IMR-90 (cell line): ENCODE measurements at places on chromosomes 2 and 18. TPM values are rescaled to one million over a fixed set of nuclear protein-coding genes. Genes with fewer than 3 reads are reported as not detected.
A peak's percentile ranks its signal among the peaks of the same experiment; 100 is the strongest.

MARCHF4 gene
- total RNA-seq, result 2.3 and 3.1 TPM in 2 replicates

RAB1A gene
- total RNA-seq, result 114 and 127 TPM in 2 replicates

KIF1A gene
- total RNA-seq, result under 0.01 TPM in 1 of 2 replicates, not detected in the other

DNA sequence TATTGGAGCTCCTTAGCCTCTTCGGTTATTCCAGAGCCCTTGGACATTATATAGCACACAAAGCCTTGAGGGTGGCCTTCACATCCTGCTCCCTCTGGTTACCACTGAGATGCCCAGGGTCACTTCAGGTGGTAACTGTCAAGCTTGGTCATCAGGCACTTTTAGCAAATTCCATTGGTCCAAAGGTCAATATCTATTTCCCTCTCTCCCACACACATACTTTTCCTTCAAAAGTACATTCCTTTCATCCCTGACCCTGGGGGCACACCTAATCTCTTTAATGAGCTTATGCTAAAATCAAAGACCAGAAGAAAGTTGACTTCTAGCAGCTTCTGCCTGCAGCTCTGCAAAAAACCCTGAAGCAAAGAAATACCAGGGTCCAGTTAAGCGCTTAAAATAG is 172.0 kb upstream of the NRP2 start:
- DNase-seq, result no peak

DNA sequence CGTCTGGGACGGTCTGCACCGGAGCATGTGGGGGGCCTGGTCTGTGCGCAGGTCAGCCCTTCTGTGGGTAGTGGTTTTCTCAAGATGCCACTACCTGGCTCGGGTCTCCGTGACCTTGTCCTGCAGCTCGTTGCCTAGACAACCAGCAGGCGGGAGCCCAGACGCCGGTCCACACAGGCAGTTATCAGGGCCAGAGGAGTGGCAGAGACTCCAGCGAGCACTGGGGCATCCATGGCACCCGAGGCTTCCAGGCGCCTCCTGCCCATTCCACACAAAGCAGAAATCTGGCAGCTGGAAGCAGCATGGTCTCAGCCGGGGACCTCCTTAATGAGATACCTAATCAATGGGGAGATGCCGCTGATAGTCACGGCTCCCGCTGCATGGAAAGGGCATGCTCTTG is 156.1 kb downstream of the FAM210A start:
- DNase-seq, result no peak

- no peak for DNase-seq
These were observed 55.3 kb downstream of the RFTN2 start for GRCh38 chr2:197620133-197620532.

DNA sequence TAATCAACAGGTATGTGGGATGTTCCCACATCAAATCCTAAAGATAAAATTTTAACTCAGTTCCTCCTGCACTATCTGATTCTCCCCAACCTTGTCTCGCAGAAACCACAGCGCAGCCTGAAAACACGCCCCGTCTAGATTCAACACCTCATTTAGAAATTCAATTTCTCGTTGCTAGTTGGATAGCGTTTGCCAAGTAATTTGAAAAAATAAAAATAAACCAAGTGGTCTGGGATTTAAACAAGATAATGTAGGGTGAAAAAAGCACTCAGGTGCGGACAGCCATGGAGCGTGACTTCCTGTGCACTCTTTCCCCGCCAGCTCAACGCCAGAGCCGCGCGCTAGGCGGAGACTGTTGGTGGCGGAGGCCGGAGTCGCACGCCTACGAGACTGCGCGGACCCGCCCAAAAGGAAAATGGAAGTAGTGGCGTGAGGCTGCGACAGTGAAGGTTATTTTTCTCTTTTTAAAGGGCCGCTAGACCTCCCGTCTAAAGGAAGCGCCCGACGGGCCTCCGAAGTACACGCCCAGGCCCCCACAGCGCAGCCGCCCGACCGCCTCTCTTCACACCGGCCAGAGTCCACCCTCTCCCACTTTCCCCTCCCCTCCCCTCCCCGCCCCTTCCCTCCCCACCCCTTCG is 615 bp upstream of the CCNT2 start:
- no peak for DNase-seq

- DNase-seq, result no peak
These were observed 67.6 kb downstream of the AGAP1 start for GRCh38 chr2:235561450-235561849.

MC4R gene
- total RNA-seq, result 0.18 and 0.28 TPM in 2 replicates

DNA sequence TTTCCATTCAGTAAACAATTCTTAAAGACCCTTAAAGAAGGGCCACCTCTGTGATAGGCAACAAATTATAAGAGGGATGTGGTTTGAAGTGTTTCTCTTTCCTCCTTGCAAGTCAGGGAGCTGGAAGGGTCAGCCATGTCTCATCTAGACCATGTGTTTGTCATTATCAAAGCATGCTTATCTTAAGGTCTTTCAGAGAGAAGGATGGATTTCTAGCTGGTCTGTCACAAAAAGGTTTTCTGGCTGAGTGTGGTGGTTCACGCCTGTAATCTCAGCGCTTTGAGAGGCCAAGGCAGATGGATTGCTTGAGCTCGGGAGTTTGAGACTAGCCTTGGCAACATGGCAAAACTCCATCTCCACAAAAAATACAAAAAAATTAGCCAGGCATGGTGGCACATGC is 59.2 kb upstream of the PEX13 start:
- peak; percentile 71 for DNase-seq

- no peak for DNase-seq
These were observed 168.9 kb downstream of the ANTXR1 start for GRCh38 chr2:69181806-69182427.

SLC20A1 gene
- total RNA-seq, result 94.1 and 123 TPM in 2 replicates

DNA sequence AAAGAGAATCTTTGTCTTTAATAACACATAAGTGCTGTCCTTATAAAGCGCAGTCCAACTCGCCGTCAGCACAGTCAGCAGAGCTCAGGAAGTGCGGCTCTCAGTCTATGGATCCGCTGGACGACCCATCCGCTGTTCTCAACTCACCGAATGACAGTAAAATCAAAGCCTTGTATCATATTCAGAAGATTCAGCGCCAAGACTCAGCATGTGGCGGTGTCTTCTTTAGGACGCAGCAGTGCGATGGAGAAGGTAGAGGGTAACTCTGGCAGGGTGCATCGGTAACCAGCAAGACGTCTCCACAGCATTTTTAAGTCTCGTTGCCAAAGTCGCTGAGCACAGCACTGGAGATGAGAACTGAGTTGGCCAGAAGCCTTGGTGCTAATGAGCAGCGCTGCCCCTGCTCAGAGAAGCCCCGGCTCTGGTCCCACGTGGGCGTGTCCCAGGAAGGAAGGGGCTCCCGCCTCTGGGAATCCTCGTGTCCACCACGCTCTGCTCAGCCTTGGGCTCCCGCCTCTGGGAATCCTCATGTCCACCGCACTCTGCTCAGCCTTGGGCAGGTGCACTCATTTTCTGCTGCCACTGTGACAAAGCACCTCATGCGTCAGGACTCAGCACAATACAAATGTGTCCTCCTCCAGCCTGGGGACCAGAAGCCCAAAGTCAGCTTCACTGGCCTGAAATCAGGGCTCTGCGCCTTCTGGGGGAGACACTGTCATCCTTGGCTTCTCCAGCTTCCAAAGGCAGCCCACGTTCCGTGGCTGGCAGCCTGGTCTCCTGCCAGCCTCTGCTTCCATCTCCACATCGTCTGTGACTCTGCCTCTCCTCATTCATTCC is 238.0 kb upstream of the SALL3 start:
- no peak for DNase-seq

- no peak for DNase-seq
These were observed 256.6 kb upstream of the NCKAP5 start for GRCh38 chr2:133824869-133825268.

INPP4A gene
- 22.8 and 27.1 TPM in 2 replicates for total RNA-seq

CYP26B1 gene
- total RNA-seq, result not detected in 2 replicates

DNA sequence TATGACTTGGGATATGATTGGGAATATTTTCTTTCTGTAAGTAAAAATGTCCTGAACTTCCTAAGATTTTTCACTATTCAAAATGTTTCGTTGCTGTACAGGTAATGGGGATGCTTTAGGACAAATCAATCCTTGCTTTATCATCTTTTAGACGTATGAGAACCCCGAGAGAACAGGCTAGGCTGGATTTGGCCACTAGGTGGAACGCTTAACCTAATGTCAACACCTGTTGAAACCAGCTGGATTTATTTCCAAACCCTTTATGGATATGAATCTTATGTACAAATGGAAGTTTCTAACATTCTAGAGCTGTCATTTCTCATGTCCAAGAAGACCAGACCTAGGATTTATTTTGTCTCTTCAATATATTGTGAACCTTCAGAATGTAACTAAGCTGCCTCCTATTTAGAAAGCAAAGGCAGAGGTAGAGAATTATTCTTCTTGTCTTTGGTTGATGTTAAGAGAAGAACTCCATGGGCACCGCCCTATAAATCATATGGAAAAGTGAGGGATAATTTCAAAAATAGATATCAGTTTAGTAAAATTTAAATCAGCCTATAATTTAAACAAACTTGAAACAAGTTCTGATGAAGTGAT is 96.7 kb downstream of the PMAIP1 start:
- DNase-seq, result peak; percentile 57

DNA sequence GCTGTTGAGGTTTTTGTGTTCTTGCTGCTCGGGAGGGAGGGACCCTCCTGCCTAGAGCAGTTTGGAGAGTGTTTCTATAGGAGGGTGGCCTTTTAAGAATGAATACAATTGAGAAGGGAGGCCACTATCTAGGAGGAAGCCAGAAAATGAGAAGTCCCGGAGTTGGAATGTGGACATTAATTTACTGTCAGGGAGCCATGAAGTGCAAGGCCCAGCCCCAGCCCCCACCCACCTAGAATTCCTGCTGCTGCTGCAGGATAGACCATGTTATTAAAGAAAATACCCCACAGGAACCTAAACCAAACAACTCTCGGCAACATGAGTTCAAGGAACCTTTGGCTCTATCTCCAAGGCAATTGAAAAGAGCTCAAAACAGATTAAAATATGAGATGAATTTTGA is 46.0 kb downstream of the ZBTB7C start:
- DNase-seq, result no peak

- DNase-seq, result no peak
These were observed 48.8 kb downstream of the TMEM163 start for GRCh38 chr2:134669731-134670669.

- DNase-seq, result no peak
These were observed 7.8 kb downstream of the POLR1A start for GRCh38 chr2:86097913-86098312.

GALR1 gene
- total RNA-seq, result not detected in 2 replicates

OXER1 gene
- total RNA-seq, result not detected in 2 replicates

GPR35 gene
- 0.28 TPM in 1 of 2 replicates, not detected in the other for total RNA-seq

- DNase-seq, result no peak
These were observed 35.6 kb upstream of the FOSL2 start for GRCh38 chr2:28357055-28357454.

DNA sequence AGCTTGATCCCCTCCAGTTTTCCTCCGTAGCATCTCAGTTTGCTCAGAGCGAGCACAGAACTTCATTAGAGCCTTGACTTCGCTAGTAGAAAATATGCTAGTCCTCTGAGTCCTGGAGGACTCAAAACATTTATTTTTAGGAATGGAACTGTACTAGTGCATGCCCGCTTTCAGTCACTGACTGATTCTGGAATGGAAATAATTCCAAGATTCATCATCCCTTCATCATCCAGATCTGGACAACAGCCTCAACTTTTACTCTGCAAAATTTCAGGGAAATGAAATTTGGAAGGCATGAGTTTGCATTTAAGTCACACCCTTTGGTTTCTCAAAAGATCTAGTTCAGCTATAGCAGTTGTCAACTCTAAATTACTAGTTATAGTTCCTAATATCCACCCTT is 304.6 kb downstream of the XIRP2 start:
- peak; percentile 22 for DNase-seq

MEP1B gene
- not detected in 2 replicates for total RNA-seq

DNA sequence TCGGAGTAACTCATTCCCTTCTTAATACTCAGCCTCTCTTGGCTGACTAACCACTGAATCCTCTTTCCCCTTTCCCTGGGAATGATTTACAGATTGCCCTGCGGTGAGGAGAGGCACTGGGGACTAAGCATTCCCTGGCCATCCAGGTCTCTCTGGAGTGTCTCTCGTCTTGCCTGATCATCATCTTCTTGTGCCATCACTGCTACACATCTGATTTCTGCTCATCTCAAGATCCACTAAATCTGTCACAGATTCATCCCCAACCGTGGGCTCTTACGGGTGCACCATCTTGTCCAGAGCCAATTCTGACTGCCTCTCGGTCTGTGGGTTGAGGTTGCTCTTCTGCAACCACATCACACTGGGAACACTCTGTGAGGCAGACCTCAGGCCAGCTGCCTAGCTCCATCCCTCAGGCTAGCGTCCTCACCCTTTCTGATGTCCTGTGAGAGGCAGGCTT is 12.0 kb downstream of the SFTPB start:
- peak; percentile 65 for DNase-seq

DNA sequence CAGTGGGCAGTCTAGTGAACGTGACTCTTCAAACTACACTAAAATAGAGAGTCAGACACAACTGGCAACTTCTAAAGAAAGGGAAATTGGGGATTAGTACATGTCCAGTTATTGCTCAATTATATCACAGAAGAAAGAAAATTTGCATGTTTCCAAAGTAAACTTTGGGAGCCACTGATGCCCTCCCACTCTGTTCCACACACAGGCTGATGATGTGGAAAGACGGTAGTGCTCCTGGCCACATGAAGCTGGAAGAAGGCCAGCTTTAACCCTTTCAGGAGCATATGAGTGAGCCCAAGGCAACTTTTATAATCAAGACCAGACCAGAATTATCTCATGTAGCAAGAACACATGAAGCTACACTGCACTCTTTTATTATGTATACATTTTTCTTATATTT is 141.0 kb downstream of the NR4A2 start:
- no peak for DNase-seq

DNA sequence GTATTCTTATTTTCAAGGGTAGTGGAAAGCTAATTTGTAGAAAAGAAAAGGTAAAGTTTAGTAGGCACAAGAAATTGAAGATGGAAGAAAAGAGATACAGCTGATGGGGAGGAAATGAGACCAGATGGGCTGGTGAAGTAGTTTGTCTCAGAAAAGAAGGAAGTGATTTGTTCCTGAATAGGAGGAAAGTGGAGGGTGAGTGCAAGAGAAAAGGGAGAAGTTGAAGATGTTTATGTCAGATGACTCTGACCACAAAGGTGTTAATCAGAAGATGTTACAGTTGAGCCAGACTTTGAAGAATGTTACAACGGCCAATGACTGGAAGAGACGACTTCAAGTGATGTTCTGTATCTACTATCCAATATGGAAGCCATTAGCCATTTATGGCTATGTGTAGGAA is 21.2 kb downstream of the ZSCAN30 start:
- no peak for DNase-seq

RGPD3 gene
- total RNA-seq, result 0.18 and 0.56 TPM in 2 replicates

PLA2R1 gene
- 0.28 and 0.54 TPM in 2 replicates for total RNA-seq

DNA sequence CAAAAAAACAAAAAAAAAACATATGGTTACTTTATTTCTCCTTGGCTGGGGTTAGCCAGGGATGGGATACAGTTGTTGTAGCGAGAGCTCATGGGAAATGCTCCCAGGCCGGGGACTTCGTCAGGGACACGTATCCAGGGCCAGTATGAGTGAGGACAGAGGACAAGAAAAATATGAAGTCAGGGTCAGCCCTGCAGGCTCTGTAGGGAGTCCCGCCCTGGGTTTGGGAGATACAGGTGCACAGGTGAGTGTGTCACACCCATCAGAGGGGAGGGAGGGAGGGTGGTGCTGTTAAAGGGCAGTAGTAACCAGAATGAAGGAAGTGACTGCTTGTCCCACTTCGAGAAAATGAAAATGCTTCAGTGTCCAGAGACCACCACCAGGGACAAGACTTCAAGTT is 55.6 kb upstream of the RBM44 start:
- no peak for DNase-seq
